ENCODE measurements at places on chromosomes 1 and 21. TPM values are rescaled to one million over a fixed set of nuclear protein-coding genes. Genes with fewer than 3 reads are reported as not detected.

GRCh38 chr1:114062477-114063099, 83.3 kb downstream of the OLFML3 start:
- no peaks in the 10 kb centered on the region for H3K36me3 ChIP-seq
- DNase-seq, result no peak
- H3K4me1 ChIP-seq, result no peaks in the 10 kb centered on the region
- H3K27ac ChIP-seq, result no peak overlapping the region
- no peak overlapping the region for H3K4me3 ChIP-seq

GRCh38 chr1:24898152-24898908, 31.7 kb downstream of the RUNX3 start:
- no peaks in the 10 kb centered on the region for H3K36me3 ChIP-seq
- no peak overlapping the region for H3K27ac ChIP-seq
- no peaks in the 10 kb centered on the region for H3K4me1 ChIP-seq
- H3K27me3 ChIP-seq, result no peaks in the 10 kb centered on the region

GRCh38 chr1:44447051-44447810, 42.2 kb downstream of the RNF220 start:
- no peaks in the 10 kb centered on the region for H3K4me1 ChIP-seq
- DNase-seq, result no peak
- H3K27ac ChIP-seq, result no peak overlapping the region
- H3K27me3 ChIP-seq, result no peaks in the 10 kb centered on the region

- H3K27ac ChIP-seq, result peak overlapping the region; percentile 17
- peaks cover 8% of the 10 kb centered on the region for H3K4me1 ChIP-seq
- no peak for DNase-seq
- H3K27me3 ChIP-seq, result peaks cover 54% of the 10 kb centered on the region
Measured at GRCh38 chr1:39081271-39082009, 55.3 kb downstream of the NDUFS5 start.

TMPRSS15 gene
- total RNA-seq, result not detected
